Keratinocyte (primary cell): ENCODE measurements at places on chromosomes 13 and 19.

DNA sequence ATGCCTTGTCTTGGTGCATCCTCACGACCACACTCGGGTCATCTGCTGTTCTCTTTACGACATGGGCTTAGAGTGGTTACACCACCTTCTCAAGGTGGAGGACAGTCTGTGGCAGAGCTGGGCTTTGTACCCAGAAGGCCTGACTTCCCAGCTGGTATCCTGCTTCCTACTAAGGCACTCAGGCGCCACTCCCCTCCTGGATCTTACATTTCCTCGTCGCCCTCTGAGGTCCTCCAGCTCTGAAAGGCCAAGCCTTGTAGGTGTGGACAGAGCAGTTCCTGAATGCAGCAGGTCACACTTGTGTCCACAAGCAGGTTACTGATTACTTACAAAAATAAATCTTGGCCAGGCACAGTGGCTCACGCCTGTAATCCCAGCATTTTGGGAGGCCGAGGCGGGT is 11.9 kb downstream of the SYCE2 start:
- DNase-seq: no peak

DNA sequence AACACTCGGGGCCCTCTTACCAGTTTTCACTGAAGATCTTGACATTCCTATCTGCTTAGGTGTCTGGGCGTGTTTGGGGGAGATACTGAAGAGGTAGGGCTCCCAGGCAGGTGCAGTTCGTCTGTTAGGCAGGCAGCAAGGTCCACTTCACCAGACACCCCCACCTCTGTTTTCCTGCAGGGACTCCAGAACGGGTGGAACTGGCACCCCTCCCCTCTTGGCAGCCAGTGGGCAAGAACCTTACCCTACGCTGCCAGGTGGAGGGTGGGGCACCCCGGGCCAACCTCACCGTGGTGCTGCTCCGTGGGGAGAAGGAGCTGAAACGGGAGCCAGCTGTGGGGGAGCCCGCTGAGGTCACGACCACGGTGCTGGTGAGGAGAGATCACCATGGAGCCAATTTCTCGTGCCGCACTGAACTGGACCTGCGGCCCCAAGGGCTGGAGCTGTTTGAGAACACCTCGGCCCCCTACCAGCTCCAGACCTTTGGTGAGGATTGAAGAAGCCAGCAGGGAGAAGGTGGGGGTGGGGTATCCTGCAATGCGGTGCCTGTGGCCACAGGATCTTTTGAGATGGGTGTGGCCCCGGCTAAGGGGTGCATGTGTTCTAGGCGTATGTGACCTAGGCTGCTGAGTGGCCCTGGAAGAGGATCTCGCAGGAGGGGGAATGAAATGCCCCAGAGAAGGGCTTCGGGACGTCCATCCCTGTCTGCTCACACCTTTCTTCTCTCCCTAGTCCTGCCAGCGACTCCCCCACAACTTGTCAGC is 3.3 kb upstream of the ICAM4 start:
- DNase-seq: no peak

- DNase-seq: peak; percentile 11
Measured at GRCh38 chr19:32908641-32909190, 39.1 kb upstream of the SLC7A9 start.

DNA sequence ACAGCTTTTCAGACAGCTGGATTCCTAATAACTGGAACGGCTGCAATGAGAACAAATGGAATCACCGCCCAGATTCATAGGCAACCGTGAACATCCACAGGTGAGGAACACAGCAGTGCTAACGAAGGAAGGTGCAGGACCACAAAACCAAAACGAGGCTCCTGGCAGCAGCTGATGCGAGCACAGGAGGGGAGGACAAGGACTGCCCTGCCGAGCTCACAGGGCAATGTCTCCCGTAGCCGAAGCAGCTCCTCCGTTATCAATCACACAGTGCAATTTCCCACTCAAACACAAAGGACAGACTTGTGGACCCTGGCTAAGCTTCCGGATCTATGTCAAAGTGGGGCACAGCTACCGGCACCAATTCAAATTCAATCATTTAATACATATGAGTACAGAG is 70.6 kb downstream of the STK24 start:
- no peak for DNase-seq

DNA sequence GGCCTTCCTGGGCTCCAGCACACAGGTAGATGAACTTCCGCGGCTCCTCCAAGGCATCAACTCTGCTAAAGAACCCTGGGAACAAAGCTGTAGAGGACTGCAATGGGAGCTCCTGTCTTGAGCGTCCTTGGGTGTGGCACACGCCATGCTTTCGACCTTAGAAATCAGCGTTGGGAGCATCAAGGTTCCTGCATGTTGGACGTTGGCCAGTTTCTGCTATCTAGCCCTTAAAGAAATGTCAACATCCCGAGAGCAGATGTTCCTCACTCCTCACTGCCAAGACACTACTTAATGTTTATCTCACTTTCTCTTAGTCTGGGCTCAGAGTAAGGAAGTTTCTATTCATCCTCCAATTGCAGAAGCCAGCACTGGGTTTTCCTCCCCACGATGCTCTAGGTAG is 70.6 kb upstream of the MEDAG start:
- no peak for DNase-seq

DNA sequence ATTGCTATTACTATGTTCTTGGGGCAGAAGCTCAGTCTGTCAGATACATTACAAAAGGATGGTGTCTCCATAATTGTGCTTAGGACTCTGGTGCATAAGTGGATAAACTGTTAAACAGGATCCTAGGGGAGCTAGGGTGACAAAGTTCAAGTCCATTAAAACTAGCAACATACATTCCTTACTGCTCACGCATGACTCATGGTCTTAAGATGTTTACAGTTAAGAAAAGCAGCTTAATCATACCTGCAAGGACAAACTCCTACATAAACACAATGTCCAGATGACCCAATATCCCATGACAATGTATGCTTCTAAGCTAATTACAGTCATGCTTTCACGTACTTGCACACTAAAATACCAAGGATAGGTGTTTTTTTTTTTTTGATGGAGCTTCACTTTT is 3.5 kb upstream of the ZNF701 start:
- peak; percentile 17 for DNase-seq

GRCh38 chr19:14992780-14993179 is 13.1 kb upstream of the SLC1A6 start:
- no peak for DNase-seq

DNA sequence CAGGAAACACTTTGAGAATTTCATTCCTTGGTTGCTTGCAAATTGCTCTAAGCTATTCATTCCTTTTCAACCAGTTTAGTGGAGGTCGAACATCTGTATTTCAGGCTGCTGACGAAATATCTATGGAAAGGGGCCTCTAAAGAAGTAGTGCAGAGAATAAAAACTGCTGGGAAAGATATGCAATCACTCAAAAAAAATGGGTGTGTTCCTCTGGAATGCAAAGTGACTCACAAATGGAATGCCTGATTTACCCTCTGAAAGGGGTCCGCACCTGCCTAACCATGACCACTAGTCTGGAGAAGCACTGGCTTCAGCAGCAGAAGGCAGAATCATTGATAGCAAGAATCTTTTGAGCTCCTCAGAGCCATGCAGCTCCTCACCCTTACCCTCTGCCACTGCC is 129.4 kb downstream of the PCDH9 start:
- DNase-seq: no peak

- no peak for DNase-seq
Measured at GRCh38 chr13:77384999-77385398, 58.1 kb upstream of the MYCBP2 start.

GRCh38 chr13:34416971-34417380 is 525.1 kb upstream of the NBEA start:
- no peak for DNase-seq

DNA sequence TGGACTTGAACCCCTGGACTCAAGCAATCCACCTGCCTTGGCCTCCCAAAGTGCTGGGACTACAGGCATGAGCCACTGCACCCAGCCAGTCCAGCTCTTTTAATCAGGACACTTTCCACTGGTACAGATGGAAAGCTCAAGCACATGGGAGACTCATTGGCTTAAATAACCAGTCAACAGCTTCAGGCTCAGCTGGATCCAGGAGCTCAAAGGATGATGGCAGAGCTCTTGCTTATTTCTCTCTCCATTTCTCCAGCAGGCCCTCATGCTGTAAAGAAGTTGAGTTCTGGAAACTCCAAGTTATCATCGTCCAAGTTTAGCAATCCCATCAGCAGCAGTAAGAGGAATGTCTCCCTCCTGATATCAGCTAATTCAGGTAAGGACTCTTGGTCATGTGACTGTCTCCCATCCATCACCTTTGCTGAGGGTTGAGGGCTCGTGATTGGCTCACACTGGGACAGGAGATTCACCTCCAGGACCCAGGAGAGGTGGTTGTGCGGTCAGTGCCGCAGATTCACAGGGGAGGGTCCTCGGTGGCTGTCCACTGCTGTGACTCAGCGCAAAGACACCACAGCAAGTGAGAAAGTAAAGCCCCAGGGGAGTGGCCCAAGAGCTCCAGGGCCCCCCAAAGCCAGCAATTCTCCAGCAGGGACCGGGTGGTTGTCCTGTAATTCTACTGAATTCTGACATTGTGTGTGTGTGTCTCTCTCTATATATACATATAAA is 5.1 kb downstream of the CCL25 start:
- no peak for DNase-seq

GRCh38 chr19:5035105-5035761 is 66.3 kb downstream of the KDM4B start:
- no peak for DNase-seq

GRCh38 chr13:31042049-31042448 is 109.6 kb downstream of the TEX26 start:
- no peak for DNase-seq

DNA sequence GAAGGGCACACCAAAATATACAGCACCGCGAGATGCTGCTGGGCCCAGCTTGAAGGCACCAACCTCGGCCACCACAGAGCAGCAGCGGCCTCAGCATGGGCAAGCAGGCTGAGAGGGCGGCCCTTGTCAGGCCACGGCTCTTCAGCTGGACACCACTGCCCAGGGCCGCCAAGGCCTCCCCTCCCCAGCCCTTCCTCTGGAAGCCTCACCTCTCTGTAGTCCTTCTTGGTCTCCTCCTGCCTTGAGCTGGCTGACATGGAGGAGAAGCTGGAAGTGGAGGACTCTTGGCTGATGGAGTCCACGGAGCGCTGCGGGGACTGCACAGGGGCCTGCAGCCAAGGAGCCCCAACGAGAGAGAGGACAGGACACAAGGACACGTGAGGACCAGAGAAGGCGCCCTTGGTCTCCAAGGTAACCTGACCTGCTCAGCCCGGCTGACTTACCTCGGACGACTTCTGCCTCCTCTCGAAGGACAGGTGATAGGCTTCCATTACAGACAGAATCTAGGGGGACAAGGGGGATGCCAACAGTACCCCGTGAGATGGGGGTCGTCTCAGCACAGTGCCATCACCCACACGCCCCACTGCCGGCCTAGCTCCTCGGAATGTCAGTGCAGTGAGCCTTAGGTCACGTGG is 38.2 kb downstream of the PDCD5 start:
- no peak for DNase-seq

GRCh38 chr13:106566641-106567473 is 1.1 kb downstream of the ARGLU1 start:
- no peak for DNase-seq

DNA sequence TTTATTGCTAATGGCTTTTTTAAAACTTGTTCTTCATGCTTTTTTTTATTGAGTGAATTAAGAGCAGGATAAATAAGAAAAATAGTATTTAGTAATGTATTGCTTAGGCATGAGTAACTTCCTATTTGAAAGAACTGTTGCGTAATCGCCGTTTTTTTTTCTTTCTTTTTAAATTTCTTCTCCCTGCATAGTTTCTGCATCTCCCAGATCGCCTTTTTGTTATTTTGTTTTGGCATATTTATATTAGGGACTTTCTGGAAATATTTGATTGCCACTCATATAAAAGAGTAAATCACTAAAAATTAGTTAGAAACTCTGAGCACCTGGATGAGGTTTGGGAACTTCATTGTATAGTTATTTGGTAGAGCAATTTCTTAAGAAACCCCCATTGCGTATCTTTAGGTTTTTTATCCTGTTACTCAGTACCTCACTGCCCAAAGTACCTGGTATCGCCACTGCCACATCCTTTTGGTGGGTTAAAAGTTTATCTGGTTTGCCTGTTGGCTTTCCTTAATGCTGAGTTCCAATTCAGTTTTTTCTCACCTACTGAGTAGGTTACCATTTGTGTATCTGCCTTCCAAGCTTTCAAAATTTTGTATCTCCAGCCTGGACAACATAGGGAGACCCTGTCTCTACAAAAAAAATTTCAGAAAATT is 36.2 kb upstream of the LPAR6 start:
- no peak for DNase-seq

DNA sequence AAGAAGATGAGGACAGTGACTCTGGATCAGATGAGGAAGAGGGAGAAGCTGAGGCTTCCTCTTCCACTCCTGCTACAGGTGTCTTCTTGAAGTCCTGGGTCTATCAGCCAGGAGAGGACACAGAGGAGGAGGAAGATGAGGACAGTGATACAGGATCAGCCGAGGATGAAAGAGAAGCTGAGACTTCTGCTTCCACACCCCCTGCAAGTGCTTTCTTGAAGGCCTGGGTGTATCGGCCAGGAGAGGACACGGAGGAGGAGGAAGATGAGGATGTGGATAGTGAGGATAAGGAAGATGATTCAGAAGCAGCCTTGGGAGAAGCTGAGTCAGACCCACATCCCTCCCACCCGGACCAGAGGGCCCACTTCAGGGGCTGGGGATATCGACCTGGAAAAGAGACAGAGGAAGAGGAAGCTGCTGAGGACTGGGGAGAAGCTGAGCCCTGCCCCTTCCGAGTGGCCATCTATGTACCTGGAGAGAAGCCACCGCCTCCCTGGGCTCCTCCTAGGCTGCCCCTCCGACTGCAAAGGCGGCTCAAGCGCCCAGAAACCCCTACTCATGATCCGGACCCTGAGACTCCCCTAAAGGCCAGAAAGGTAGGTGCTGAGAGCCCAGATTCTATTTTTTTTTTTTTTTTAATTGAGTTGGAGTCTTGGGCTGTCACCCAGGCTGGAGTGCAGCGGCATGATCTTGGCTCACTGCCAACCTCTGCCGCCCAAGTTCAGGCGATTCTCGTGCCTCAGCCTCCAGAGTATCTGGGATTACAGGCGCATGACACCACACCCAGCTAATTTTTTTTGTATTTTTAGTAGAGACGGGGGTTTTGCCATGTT is 2.3 kb downstream of the PPP1R15A start:
- DNase-seq: peak; percentile 40

- no peak for DNase-seq
Measured at GRCh38 chr13:47845981-47846380, 155.1 kb downstream of the SUCLA2 start.

DNA sequence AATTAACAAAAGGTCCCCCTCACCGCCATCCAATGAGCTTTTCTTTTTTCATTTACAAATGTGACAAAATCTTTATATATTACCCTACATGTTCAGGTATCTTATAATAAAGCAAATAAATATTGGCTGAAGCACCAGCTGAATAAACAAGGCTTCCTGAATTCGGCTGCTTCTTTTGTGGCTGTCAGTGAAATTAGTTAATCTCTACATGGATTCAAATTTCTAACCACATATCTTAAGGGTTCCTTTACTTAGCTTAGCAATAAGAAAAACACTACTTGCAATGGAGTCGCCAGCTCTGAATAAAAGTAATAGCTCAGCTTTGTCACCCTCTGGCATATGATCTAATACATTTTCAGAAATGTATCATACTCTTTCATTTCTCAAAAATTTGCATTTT is 104.3 kb downstream of the CCNA1 start:
- no peak for DNase-seq
